ENCODE measurements at places on chromosomes 13 and 19. TPM values are rescaled to one million over a fixed set of nuclear protein-coding genes. Genes with fewer than 3 reads are reported as not detected.

- no peak overlapping the region for H3K27ac ChIP-seq
- DNase-seq: no peak
- no peaks in the 10 kb centered on the region for H3K27me3 ChIP-seq
- no peaks in the 10 kb centered on the region for H3K4me1 ChIP-seq
- no peak overlapping the region for H3K4me3 ChIP-seq
These were observed 106.4 kb downstream of the ZNF429 start for GRCh38 chr19:21611659-21612402.

The GRIN3B gene
- not detected for polyA plus RNA-seq

The CRX gene
- 0.25 TPM for polyA plus RNA-seq

- H3K4me3 ChIP-seq: no peak overlapping the region
- no peak for DNase-seq
- H3K36me3 ChIP-seq: no peaks in the 10 kb centered on the region
- no peaks in the 10 kb centered on the region for H3K4me1 ChIP-seq
- no peaks in the 10 kb centered on the region for H3K27me3 ChIP-seq
These were observed 251.3 kb downstream of the MAB21L1 start for GRCh38 chr13:35225159-35225558.

GRCh38 chr19:48378194-48378570 is 13.2 kb downstream of the KDELR1 start:
- no peaks in the 10 kb centered on the region for H3K4me1 ChIP-seq
- no peaks in the 10 kb centered on the region for H3K27me3 ChIP-seq
- no peak overlapping the region for H3K27ac ChIP-seq
- H3K4me3 ChIP-seq: no peak overlapping the region
- no peaks in the 10 kb centered on the region for H3K36me3 ChIP-seq

- H3K27me3 ChIP-seq: no peaks in the 10 kb centered on the region
- H3K4me3 ChIP-seq: no peak overlapping the region
- no peak overlapping the region for H3K27ac ChIP-seq
- DNase-seq: no peak
- no peaks in the 10 kb centered on the region for H3K36me3 ChIP-seq
- no peaks in the 10 kb centered on the region for H3K4me1 ChIP-seq
These were observed 3.5 kb upstream of the INSR start for GRCh38 chr19:7297742-7298141.

The ZFP82 gene
- 2.0 TPM for polyA plus RNA-seq

The DAND5 gene
- polyA plus RNA-seq: 0.13 TPM

DNA sequence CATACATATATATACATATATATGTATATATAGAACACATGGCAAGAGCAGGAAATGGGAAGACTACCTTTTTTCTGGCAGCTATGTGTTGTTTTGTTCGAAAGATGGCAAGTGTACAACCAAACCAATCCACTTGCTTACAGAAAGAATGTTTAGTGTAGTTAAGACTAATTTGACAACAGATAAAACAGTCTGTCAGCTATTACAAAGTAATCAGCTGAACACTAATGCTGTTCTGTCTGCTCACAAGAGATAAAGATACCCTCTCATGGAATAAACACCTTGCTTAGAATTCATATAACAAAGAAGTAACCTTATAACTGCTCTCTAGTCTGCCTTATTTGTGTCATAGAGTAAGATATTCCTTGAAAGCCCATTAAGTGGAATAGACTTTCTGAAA is 858 bp upstream of the KCNRG start:
- H3K4me3 ChIP-seq: no peak overlapping the region
- H3K36me3 ChIP-seq: peaks cover 11% of the 10 kb centered on the region
- H3K27me3 ChIP-seq: no peaks in the 10 kb centered on the region
- H3K27ac ChIP-seq: no peak overlapping the region
- H3K4me1 ChIP-seq: peaks cover 6% of the 10 kb centered on the region

- no peaks in the 10 kb centered on the region for H3K4me1 ChIP-seq
- H3K27me3 ChIP-seq: no peaks in the 10 kb centered on the region
- no peak for DNase-seq
- no peak overlapping the region for H3K27ac ChIP-seq
These were observed 687.1 kb downstream of the PCDH17 start for GRCh38 chr13:58318495-58319167.

The PSG7 gene
- polyA plus RNA-seq: not detected

- no peaks in the 10 kb centered on the region for H3K27me3 ChIP-seq
- no peaks in the 10 kb centered on the region for H3K4me1 ChIP-seq
- no peak overlapping the region for H3K27ac ChIP-seq
- H3K36me3 ChIP-seq: no peaks in the 10 kb centered on the region
- DNase-seq: no peak
These were observed 198.2 kb downstream of the DNAJC15 start for GRCh38 chr13:43221611-43222010.

The USHBP1 gene
- 0.61 TPM for polyA plus RNA-seq

- no peaks in the 10 kb centered on the region for H3K27me3 ChIP-seq
- no peak overlapping the region for H3K4me3 ChIP-seq
- H3K36me3 ChIP-seq: peaks cover 8% of the 10 kb centered on the region
- H3K4me1 ChIP-seq: no peaks in the 10 kb centered on the region
- DNase-seq: no peak
These were observed 558 bp upstream of the PPAN start for GRCh38 chr19:10105509-10106099.

GRCh38 chr19:11578258-11579142 is 1.1 kb upstream of the ACP5 start:
- no peaks in the 10 kb centered on the region for H3K36me3 ChIP-seq
- no peak overlapping the region for H3K27ac ChIP-seq
- H3K27me3 ChIP-seq: no peaks in the 10 kb centered on the region
- no peak overlapping the region for H3K4me3 ChIP-seq
- H3K4me1 ChIP-seq: no peaks in the 10 kb centered on the region

- DNase-seq: peak; percentile 14
- H3K4me1 ChIP-seq: no peaks in the 10 kb centered on the region
- H3K27ac ChIP-seq: no peak overlapping the region
- no peak overlapping the region for H3K4me3 ChIP-seq
- H3K27me3 ChIP-seq: no peaks in the 10 kb centered on the region
These were observed 3.5 kb upstream of the RPS9 start for GRCh38 chr19:54197121-54197520.

The CYP4F22 gene
- polyA plus RNA-seq: not detected

DNA sequence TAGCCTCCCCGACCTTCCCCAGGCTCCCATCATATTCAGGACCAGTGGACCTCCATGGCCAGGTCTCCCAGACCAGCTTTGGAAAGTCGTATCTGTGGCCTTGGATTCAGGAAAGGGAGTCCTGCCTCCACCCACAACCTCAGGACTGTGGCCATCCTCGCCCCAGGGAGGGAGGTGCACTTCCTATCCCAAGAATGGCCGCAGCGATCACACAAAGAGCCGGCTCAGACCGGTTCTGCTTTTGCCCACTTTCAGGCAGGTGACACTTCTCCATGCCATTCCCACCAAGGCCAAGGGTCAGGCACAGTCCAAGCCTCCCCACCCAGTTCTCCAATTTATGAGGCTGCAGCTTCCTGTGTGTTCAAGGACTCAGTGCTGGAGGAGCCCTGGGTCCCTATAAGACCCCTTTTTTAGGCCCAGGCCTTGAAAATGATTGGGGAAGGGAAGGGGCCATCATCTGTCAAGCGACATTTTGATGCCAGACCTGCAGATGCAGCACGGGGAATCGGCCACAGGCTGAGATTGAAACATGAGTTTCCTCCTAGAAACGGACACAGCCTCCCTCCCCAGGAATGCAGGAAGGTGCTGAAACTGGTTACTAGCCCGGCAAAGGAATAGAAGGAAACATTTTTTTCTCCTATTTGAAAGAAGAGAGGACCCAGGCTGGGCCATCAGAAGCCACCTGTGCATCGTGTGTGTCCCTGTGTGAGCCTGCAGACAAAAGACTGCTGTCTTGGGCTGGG is 65.6 kb upstream of the USE1 start:
- peaks cover 9% of the 10 kb centered on the region for H3K36me3 ChIP-seq
- H3K4me1 ChIP-seq: peaks cover 2% of the 10 kb centered on the region
- H3K4me3 ChIP-seq: no peak overlapping the region
- DNase-seq: no peak
- H3K27me3 ChIP-seq: no peaks in the 10 kb centered on the region

DNA sequence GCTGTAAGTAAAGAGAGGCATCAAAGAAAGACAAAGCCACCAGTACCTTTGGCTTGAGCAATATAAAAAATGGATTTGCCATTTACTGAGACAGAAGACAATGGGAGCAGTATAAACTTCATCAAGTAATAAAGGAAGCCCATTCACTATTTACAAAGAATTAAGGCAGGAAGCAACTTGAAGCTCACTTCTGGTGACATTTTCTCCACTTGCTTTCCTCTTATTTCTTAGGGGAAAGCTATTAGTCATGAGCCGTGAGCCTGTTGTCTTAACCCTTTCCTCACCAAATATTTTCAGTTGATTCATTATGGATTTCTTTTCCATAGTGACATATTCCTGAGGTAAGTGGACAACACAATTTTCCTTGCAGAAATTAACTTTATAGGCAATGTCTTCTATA is 156.8 kb downstream of the DNAJC3 start:
- H3K27ac ChIP-seq: no peak overlapping the region
- no peak overlapping the region for H3K4me3 ChIP-seq
- H3K36me3 ChIP-seq: peaks cover 3% of the 10 kb centered on the region
- DNase-seq: no peak
- no peaks in the 10 kb centered on the region for H3K4me1 ChIP-seq
- H3K27me3 ChIP-seq: no peaks in the 10 kb centered on the region

The GTF2F1 gene
- polyA plus RNA-seq: 41.7 TPM

DNA sequence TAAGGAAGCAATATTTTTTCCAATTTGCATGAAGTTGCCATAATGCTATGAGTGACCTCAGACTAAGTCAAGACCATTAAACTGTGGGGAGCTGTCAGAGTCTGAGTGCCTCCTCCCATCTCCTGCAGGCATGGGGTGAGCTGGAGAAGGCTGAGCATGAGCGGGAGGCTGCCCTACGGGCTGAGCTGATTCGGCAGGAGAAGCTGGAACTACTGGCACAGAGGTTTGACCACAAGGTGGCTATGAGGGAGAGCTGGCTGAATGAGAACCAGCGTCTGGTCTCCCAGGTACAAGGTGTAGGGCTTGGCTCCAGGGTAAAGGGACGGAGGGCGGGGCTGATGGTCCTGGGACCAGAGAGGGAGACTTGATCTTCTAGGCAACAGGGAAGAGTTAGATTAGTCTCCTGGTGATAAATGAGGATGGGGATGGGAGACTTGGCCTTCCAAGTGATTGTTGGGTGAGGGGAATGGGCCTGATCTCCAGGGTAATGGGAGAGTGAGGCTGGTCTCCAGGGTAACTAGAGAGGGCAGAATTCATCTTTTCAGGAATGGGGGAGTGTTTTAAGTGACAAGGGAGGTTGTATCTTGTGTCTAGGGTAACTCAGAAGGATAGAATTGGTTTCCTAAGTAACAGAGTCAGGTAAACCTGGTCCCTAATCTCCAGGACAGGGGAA is 36.0 kb downstream of the SPTBN4 start:
- no peaks in the 10 kb centered on the region for H3K36me3 ChIP-seq
- DNase-seq: no peak
- no peak overlapping the region for H3K27ac ChIP-seq

The FIZ1 gene
- polyA plus RNA-seq: 2.8 TPM

GRCh38 chr19:7846155-7846646 is 16.2 kb downstream of the EVI5L start:
- no peaks in the 10 kb centered on the region for H3K36me3 ChIP-seq
- no peak overlapping the region for H3K4me3 ChIP-seq
- no peaks in the 10 kb centered on the region for H3K4me1 ChIP-seq
- no peak for DNase-seq
- H3K27me3 ChIP-seq: no peaks in the 10 kb centered on the region

The TEX26 gene
- polyA plus RNA-seq: not detected

DNA sequence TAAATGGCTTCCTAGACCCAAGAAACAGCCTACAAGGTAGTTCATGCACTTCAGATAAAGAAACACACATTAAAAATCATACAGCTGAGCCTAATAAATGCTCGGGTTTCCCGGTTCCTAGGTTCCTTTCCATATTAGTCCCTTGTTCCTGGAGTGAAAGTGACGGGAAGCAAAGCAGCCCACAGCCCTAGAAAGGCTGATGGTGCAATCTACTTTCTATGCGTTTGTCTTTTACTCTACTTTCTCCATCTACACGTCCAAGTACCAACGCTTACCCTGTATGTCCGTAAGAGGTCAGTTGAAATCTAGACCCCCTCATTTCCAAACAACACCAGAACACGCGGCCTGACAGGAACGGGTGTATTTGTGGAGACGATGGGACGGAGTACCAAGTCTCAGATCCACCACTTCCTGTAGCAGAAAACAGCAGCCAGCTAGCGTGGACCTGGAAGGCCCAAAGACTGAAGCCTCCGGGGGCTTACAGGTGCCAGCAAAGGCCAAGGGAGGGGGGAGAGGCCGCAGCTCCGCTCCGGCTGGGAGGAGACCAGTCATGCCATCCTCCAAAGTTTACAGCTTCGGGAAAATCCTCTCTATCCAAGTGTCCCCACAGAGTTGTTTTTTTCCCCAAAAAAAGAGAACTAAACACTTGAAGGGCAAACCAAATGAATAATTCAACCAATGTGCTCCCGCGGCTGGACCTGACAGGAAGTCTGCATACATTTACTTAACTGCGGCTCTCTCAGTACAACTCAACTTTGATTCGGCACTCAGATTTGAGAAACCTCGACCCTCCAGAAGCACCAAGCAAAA is 34.1 kb downstream of the STK24 start:
- no peak overlapping the region for H3K27ac ChIP-seq
- H3K27me3 ChIP-seq: no peaks in the 10 kb centered on the region
- no peaks in the 10 kb centered on the region for H3K36me3 ChIP-seq
- no peak overlapping the region for H3K4me3 ChIP-seq
- H3K4me1 ChIP-seq: peaks cover 2% of the 10 kb centered on the region

GRCh38 chr13:32427852-32428580 is at the start of gene N4BP2L1:
Gene N4BP2L1 (minus strand): TSS chr13:32428130. CDS start chr13:32428082, 48 bp downstream.
- H3K4me1 ChIP-seq: no peaks in the 10 kb centered on the region
- peak within 1 kb of the TSS; percentile 98 for H3K4me3 ChIP-seq
- no peaks in the 10 kb centered on the region for H3K36me3 ChIP-seq
- H3K27ac ChIP-seq: peak within 1 kb of the TSS; percentile 46

GRCh38 chr19:2273356-2274184 is 8.4 kb downstream of the PEAK3 start:
- H3K4me1 ChIP-seq: no peaks in the 10 kb centered on the region
- H3K27ac ChIP-seq: peak overlapping the region; percentile 29
- H3K4me3 ChIP-seq: no peak overlapping the region
- H3K36me3 ChIP-seq: peaks cover 2% of the 10 kb centered on the region
- DNase-seq: peak; percentile 93

The COL5A3 gene
- 4.9 TPM for polyA plus RNA-seq

DNA sequence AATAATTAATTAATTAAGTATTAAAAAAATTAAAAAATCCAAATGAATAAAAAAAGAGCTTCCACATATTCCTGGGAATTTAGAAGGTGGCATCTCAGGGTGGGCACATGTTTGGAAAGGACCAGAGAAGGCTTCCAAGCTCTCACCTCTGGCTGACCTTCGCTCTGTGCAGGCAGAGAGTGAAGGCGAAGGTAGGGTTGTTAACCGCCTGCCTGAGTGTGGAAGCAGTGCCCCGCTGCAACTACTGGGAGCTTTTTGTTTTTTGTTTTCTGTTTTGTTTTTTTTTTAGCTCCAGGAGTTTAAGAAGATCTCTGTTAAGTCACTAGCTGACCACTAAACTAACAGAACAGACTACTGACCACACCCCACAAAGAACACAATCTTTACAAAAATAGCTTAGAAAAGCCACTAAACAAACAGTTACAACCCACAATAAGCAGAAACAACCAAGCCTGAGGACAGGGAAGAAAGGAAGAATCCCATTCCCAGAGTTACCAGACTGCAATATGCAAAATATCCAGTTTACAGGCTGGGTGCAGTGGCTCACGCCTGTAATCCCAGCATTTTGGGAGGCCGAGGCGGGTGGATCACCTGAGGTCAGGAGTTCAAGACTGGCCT is 11.4 kb downstream of the ZNF541 start:
- no peaks in the 10 kb centered on the region for H3K4me1 ChIP-seq
- H3K36me3 ChIP-seq: no peaks in the 10 kb centered on the region
- H3K4me3 ChIP-seq: no peak overlapping the region
